Activated T-helper 1 cell treated with anti-CD3 and anti-CD28 coated beads, Interleukin-12 subunit alpha, Interleukin-12 subunit beta, Interleukin-2, Interleukin-4 antibody, amounts not matched to agents 30 ng/mL and 10 ng/mL and 1 ng/mL, durations not matched to agents 14 hours and 24 hours and 36 hours (primary cell): ENCODE measurements at places on chromosomes 6 and 20. TPM values are rescaled to one million over a fixed set of nuclear protein-coding genes. Genes with fewer than 3 reads are reported as not detected.

- no peak for DNase-seq
- no peak overlapping the region for H3K27ac ChIP-seq
- H3K4me1 ChIP-seq = no peaks in the 10 kb centered on the region
Measured at GRCh38 chr20:62421716-62421990, 5.7 kb downstream of the RBBP8NL start.

DNA sequence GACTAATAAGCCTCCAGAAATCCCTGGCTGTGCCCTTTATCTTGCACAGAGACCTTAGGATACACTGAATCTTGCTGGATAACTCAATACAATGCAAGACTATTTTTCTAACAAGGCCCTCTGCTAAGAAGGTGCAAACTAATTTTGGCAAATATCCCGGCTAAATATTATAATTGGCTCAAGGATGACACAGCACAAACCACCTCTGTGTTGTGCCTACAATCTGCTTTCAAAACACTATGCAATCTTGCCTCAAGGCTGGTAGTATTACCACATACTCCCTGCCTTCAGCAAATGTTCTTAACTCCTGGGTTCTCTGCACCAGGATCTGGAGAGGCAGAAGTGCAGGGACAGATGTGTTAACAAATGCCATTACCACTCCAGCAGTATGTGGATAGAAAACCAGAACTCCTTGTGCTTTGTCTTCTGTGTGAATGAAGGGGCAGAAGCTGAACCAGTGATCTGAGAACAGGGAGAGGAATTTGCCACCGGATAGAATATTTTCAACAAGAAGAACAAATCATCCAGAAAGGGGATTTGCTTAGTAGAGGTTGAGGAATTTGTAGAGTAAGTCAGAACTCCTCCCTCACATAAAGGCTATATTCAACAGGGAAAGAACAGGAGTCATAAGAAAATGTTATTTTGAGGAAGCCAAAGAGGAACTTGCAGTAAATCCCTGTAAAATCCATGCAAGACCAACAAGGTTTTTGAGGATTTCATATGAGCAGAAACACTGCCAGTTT lies 74.1 kb upstream of the SLC4A11 start:
- peaks cover 3% of the 10 kb centered on the region for H3K27me3 ChIP-seq
- H3K4me1 ChIP-seq = no peaks in the 10 kb centered on the region
- H3K27ac ChIP-seq = no peak overlapping the region

DNA sequence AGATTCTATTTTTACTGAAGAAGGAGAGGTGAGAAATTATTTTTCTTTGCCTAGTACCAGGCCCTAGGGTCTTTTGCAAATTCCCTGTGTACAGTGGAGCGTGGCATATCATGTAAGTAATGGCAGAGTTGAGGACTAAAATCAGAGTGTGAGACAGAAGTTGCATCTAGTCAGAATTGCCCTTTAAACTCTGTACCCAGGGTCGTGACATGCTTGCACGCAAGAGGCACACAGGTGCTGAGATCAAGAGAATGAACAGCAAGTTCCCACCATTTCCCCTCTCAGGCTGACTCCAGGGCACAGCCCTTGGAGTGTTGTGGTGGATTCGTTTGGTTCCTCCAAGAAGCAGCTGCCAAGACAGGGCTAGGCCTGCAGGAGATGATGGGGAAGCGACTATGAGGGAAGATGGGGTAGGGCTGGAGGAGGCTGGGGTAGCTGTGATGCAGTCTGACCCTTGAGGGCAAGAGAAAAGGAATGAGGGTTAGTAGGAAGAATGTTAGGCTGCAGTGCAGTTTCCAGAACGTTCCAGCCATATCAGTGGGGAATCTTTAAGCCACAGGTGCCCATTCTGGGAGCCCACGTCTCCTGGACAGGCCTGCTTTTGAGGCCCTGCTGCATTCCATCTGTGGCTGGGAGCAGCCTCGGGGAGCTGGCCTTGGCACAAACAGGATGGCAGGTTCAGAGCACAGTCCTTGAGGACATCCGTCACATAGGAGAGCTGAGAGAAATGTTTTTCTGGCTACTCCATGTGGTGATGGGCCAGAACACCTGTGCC lies 6.9 kb downstream of the NELFCD start:
- H3K4me3 ChIP-seq = no peak overlapping the region
- no peak for DNase-seq
- no peaks in the 10 kb centered on the region for H3K27me3 ChIP-seq
- H3K27ac ChIP-seq = no peak overlapping the region

DNA sequence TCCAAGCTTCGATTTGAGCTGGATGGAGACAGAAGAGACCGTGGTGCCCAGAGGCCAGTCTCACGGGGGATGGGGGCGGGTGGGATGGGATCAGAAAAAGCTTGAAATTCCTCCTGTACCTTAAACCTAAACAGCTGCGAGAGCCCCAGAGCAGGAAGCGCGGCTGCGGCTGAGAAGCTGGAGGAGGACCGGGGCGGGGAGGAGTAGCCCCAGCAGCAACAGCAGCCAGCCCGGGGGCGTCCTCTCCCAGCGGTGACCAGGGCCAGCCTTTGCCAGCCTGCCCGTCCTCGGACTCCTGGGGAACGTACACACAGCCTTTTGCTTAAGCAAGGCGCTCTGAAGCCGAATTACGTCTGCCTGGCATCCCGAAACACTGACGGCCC lies 17.4 kb upstream of the PRDM13 start:
- H3K36me3 ChIP-seq = no peaks in the 10 kb centered on the region
- no peak for DNase-seq
- peaks cover 34% of the 10 kb centered on the region for H3K4me1 ChIP-seq

GRCh38 chr20:63492518-63492917 lies 6.4 kb downstream of the EEF1A2 start:
- H3K36me3 ChIP-seq = no peaks in the 10 kb centered on the region
- peaks cover 15% of the 10 kb centered on the region for H3K27me3 ChIP-seq
- H3K4me3 ChIP-seq = no peak overlapping the region

GRCh38 chr6:156599978-156600590 lies 177.1 kb upstream of the ARID1B start:
- no peak overlapping the region for H3K27ac ChIP-seq
- H3K4me3 ChIP-seq = no peak overlapping the region
- DNase-seq = no peak
- no peaks in the 10 kb centered on the region for H3K36me3 ChIP-seq
- no peaks in the 10 kb centered on the region for H3K4me1 ChIP-seq
- H3K27me3 ChIP-seq = peaks cover 7% of the 10 kb centered on the region

DNA sequence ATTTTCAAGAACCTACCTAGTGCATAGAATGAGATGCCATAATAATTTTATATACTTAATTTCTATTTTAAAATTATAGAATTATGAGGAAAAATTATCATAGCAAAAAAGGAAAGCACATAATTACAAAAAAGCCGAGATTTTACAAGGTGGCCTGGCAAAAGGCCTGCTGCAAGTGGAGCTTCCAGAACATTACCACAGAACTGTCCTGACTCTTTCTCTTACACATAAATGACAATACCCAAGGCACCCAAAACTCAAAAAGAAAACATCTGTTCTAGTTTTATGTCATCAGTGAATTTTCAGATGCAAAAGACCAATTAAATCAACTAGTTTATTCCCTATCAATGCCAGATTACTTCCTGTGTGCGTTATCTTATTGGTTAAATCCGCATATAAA lies 74.2 kb downstream of the FILIP1 start:
- no peak for DNase-seq
- no peak overlapping the region for H3K4me3 ChIP-seq

- no peaks in the 10 kb centered on the region for H3K4me1 ChIP-seq
- no peak for DNase-seq
- H3K4me3 ChIP-seq = no peak overlapping the region
- no peaks in the 10 kb centered on the region for H3K27me3 ChIP-seq
- no peak overlapping the region for H3K27ac ChIP-seq
Measured at GRCh38 chr6:18990059-18990978, 603.2 kb downstream of the RNF144B start.

- H3K4me1 ChIP-seq = peaks cover 30% of the 10 kb centered on the region
- no peak overlapping the region for H3K27ac ChIP-seq
- DNase-seq = no peak
- peaks cover 5% of the 10 kb centered on the region for H3K36me3 ChIP-seq
Measured at GRCh38 chr6:157519255-157520116, 138.5 kb downstream of the ZDHHC14 start.

DNA sequence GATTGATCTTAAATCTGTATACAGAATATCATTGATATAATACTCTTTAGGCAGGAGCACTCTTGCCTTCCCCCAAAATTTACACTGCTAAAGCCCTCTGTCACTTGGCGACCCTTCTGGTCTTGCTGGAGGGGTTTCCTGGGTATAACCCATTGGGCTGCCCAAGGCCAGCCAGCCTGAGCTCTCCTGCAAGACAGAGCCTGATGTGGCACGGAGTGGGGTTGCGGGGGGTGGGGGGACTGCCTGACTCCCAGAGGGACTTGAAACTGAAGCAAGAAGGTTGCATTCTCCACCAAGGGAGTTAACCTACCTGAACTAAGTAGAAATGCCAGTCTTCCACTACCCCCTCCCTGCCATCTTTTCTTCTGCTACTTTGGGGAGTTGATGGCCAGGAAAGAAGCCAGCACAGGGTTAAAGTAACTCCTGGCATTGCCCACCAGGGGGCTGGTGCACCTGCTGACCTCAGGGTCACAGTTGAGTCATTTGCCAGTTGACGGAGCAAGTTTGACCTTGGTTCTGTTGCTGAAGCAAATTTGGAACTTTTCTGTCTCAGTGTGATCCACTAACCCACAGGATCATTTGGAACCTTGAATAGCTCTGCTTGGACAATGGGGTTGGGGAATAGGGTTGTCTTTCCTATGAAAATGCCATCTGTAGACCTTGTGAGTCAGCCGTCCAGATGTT lies 79.4 kb downstream of the ASXL1 start:
- H3K4me1 ChIP-seq = peaks cover 14% of the 10 kb centered on the region
- H3K4me3 ChIP-seq = no peak overlapping the region
- H3K27me3 ChIP-seq = no peaks in the 10 kb centered on the region
- no peak for DNase-seq

DNA sequence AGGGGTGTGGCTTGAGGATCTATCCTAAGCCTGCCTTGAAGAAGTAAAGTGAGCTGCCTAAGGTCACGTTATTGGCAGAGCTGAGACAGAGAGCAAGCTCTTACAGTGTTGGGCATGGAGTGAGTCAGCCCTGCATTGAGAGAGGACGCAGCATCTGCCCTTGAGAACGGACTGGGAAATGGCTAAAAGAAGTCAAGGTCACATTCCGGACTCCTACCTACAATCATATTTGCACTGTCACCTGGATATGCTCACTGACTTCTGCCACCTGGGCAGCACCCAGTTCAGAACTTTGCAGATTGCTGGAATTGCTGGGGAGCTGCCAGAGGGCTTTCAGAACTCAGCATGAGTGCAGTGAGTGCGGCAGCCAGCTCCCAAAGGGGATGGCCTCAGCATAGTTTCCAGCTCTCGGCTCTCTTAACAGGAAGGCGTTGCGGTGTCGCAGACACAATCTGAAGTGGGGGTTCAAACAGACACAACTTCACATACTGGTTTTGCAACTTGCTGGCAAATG lies 199.3 kb upstream of the SGK1 start:
- H3K4me3 ChIP-seq = no peak overlapping the region
- no peaks in the 10 kb centered on the region for H3K27me3 ChIP-seq
- H3K36me3 ChIP-seq = peaks cover 1% of the 10 kb centered on the region
- no peak for DNase-seq
- H3K4me1 ChIP-seq = peaks cover 38% of the 10 kb centered on the region
- H3K27ac ChIP-seq = no peak overlapping the region

GRCh38 chr6:82584194-82584695 lies 220.6 kb downstream of the TPBG start:
- DNase-seq = no peak
- no peaks in the 10 kb centered on the region for H3K4me1 ChIP-seq
- no peak overlapping the region for H3K4me3 ChIP-seq
- no peak overlapping the region for H3K27ac ChIP-seq

DNA sequence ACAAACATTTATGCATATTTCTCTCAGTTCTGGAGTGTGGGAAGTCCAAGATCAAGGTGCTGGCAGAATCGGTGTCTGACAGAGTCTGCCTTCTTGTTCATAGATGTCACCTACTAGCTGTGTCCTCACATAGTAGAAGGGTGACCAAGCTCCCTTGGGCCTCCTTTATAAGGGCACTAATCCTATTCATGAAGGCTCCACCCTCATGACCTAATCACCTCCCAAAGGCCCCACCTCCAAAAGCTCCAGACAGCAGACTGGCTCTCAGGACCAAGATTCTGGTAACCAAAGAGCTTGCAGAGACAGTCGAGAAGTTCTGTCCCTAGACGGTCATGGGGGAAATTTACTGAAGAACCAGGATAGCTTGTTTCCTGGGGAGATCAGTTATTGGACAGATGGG lies 139.1 kb downstream of the COL9A1 start:
- peaks cover 21% of the 10 kb centered on the region for H3K27me3 ChIP-seq
- H3K36me3 ChIP-seq = no peaks in the 10 kb centered on the region
- no peak overlapping the region for H3K4me3 ChIP-seq
- H3K27ac ChIP-seq = no peak overlapping the region

DNA sequence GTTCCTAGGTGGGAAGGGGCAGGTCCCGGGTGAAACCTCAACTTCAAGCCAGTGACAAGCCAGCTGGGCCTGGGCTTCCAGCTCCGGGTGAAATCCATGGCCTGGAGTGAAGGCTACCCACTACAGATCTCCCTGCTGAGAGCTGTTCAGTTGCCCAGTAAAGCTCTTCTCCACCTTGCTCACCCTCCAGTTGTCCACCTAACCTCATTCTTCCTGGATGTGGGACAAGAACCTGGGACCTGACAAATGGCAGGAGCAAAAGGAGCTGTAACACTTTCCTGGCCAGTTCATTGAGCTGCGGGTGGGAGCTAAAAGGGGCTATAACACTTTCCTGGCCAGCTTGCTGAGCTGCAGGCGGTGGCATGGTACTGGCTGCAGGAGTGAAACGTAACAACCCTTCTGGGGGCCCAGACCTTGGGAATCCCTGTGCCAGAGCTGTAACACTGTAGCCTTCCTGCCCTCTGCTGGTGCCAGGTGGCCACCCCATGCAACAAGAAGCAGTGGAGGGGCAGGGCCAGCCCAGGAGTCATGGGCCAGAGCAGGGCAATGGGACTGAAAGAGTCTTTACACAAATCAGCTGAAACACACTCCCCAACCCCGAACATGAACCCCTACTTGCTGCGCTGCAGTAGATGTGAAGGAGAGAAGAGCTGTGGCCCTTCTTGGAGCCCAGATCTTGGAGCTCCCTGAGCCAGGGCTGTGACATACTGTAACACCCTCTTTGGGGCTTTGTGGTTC lies 3.6 kb upstream of the HINT3 start:
- no peaks in the 10 kb centered on the region for H3K36me3 ChIP-seq
- H3K4me1 ChIP-seq = peaks cover 5% of the 10 kb centered on the region
- H3K4me3 ChIP-seq = no peak overlapping the region
- no peak overlapping the region for H3K27ac ChIP-seq
- H3K27me3 ChIP-seq = peaks cover 1% of the 10 kb centered on the region
- no peak for DNase-seq

DNA sequence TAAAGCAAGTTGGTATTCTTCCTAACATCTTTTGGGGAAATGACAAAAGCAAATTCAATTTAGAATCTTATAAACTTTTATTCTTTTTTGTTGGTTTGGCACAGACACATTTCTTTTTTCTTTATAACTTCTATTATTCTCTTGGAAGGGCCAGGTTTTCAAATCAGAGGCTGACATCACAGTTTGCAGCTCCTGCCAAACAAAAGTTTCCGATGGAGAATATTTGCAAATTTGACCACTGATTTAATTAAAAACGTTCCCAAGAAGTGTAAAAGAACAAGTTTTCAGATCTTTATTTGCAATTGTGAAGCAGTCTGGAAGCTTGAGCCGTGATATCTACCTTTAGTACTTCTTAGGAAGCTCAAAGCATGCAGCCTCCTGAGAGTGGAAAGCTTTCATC lies 53.8 kb upstream of the CD83 start:
- H3K27ac ChIP-seq = no peak overlapping the region
- peaks cover 35% of the 10 kb centered on the region for H3K27me3 ChIP-seq
- no peak for DNase-seq
- no peaks in the 10 kb centered on the region for H3K36me3 ChIP-seq
- no peak overlapping the region for H3K4me3 ChIP-seq

SS18L1 gene
- total RNA-seq = 24.3 and 29.4 TPM in 2 replicates

EFCAB8 gene
- 0.05 and 0.39 TPM in 2 replicates for total RNA-seq

SRXN1 gene
- total RNA-seq = 28.8 and 30.2 TPM in 2 replicates

SLC24A3 gene
- not detected in 2 replicates for total RNA-seq

EEF1A2 gene
- 0.80 and 1.1 TPM in 2 replicates for total RNA-seq
